ENCODE measurements at places on chromosomes 12 and 14. TPM values are rescaled to one million over a fixed set of nuclear protein-coding genes. Genes with fewer than 3 reads are reported as not detected.

- DNase-seq: no peak
These were observed 995.4 kb downstream of the NRXN3 start for GRCh38 chr14:79165471-79166090.

- no peak for DNase-seq
These were observed 74.4 kb downstream of the POLR3B start for GRCh38 chr12:106431839-106432411.

GRCh38 chr14:94058674-94059138 is 22.3 kb downstream of the DDX24 start:
- DNase-seq: no peak

GRCh38 chr12:21566907-21567394 is 37.7 kb downstream of the GYS2 start:
- no peak for DNase-seq

MANSC1 gene
- total RNA-seq: 0.15 TPM

NAB2 gene
- 8.7 TPM for total RNA-seq

TAMALIN gene
- total RNA-seq: 5.8 TPM

GRCh38 chr12:2548081-2548480 is 246.7 kb upstream of the FKBP4 start:
- DNase-seq: no peak

DMAC2L gene
- 12.2 TPM for total RNA-seq
